ENCODE measurements at places on chromosomes 2 and 18.

DNA sequence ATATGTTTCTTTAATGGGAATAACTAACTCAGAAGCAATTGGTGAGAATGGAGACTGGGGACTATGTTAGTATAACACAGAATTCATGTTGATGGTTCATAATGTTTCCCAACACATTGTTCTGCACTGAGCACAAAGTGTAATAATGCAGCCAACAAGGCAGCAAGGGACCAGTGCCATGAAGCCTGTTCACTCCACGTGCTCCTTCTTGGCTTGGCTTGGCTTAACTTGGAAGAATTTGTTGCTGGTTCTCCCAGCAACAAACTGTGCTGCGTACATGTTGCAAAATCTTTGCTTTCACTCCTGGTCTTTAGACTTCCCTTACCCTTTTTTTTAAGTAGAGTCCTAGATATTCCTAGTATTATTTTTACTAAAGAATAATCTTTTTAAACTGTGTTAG is 129.7 kb downstream of the MAP3K20 start:
- no peak for DNase-seq

GRCh38 chr2:41836948-41837347 is 210.9 kb upstream of the PKDCC start:
- DNase-seq = peak; percentile 3

DNA sequence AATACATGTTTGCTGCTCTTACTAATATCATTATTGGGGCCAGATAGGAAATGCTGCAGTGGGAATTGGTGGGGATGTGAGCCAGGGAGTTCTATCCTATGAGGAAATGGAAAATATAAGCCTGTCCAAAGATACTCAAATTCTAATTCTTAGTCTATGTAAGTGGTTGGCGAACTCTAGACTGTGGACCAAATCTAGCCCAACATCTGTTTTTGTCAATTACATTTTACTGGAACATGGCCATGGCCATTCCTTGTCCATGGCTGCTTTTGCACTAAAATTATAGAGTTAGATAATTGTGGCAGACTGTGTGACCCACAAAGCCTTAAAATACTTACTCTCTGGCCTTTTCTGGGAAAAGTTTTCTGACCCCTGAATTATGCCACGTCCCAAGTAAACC is 113.3 kb downstream of the MGAT5 start:
- DNase-seq = no peak

DNA sequence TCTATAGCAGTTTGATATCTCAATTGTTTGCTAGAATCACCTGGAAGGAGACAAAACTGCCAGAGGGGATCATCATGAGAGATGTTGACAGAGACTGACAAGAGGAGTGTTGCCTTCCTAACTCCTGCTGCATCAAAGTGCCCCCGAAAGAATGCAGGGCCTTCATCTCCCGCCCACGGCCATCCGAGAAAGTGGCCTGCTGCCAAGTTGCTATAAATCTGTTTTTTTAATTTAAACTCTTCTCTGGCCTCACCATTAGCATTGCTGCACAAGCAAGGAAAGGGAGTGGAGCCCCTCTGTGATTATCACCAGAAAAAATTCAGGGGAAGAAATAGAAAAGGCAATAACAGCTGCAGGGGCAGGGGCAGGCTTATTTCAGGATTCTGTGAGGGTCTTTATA is 238.1 kb upstream of the EPHA4 start:
- DNase-seq = no peak

DNA sequence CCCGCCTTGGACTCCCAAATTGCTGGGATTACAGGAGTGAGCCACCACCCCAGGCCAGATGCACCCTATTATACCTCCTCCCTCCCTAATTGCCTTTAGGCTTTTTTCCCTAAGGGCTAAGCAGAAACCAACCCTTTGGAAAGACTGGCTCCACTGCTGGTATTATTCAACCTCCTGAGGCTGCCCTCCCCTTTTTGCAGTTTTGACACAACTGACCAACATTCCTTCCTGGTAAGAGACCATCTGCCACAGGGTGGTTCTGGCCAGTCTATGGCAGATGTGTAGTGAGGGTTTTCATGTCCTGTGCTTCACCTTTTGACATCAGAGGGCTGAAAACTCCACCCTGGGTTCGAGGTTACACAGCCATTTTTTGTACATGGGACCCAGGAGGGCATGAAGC is 1785.3 kb upstream of the CELF4 start:
- no peak for DNase-seq

DNA sequence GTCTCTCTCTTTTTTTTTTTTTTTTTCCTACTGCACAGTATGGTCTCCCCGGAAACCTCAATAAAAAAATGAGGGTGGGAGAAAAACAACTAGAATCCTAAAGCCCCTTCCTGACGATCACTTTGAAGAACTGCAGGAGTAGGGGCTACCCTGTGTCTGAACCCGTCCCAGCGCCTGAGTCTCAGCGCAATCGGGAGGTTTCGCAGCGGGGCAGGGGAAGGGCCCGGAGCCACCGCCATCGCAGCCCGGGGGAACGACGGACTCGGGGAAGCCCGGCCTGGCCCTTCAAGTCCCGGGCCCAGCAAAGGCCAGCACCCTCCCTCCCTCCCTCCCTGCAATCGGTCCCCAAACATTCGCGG is 411 bp downstream of the NARS1 start:
- DNase-seq = no peak

- no peak for DNase-seq
These were observed 898.9 kb downstream of the CPS1 start for GRCh38 chr2:211455216-211455841.

DNA sequence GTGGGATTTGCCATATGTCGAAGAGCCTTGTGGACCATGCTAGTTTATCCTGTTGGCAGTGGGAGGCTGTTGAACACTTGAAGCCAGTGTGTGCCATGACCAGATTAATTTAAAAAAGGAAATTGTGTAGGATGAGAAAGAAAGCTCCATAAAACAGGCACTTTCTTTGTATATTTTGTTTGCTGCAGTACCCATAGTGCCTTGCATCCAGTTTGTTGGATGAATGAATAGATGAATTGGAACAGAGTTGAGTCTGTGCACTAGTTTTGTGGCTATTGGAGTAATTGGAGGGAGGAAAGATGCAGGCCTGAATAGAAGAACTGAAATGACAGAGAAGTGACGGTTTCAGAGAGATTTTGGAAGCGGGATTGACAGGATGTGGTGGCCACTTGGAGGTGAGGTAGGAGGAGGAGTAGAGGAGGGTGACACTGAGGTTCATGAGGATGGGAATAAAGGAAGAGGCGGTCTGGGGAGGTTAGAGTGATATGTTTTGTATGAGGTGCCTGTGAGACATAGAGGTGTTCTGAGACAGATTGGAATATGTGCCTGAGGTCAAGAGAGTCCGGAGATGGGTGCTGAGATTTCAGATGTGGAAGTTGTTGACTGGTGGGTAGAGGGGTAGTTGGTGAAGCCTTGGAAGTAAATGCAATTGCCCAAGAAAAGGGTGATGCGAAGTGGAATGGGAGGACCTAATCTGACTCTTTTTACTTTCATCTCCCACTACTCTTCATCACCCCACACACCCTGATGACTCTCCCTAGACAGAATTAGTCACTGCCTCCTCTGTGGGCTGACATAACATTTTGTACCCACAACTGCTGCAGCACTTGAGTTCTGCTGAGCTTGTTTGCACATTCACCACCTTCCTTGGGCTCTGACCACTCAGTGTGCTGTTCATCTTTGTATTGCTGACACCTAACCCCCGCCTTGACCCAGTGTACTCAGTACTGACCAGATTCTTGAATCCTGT is 5.1 kb downstream of the DGUOK start:
- no peak for DNase-seq

DNA sequence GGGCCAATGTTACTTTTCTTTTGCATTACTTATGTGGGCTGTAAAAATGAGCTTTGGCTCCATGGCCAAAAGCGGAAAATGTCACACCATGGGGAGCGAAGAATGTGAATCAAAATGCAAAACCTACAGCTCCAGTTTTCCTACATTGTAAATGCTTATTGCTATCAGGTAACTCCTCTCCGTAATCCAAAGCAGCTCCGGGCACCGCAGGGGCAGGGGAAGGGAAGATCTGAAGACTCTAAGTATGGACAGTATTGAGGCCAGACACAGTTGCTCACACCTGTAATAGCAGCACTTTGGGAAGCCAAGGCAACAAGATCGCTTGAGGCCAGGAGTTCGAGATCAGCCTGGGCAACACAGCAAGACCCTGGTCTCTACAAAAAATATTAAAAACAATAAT is 7.1 kb upstream of the AGFG1 start:
- DNase-seq = no peak

- no peak for DNase-seq
These were observed 3.5 kb downstream of the NCKAP1 start for GRCh38 chr2:183034806-183035205.
